Activated CD4-positive, alpha-beta T cell treated with anti-CD3 and anti-CD28 coated beads, Interleukin-2, amount 10 ng/mL, durations not matched to agents 7 days and 5 days (primary cell): ENCODE measurements at places on chromosomes 11 and 22. TPM values are rescaled to one million over a fixed set of nuclear protein-coding genes. Genes with fewer than 3 reads are reported as not detected.

The RASSF10 gene
- not detected for total RNA-seq

The MYO7A gene
- total RNA-seq: 0.07 TPM

DNA sequence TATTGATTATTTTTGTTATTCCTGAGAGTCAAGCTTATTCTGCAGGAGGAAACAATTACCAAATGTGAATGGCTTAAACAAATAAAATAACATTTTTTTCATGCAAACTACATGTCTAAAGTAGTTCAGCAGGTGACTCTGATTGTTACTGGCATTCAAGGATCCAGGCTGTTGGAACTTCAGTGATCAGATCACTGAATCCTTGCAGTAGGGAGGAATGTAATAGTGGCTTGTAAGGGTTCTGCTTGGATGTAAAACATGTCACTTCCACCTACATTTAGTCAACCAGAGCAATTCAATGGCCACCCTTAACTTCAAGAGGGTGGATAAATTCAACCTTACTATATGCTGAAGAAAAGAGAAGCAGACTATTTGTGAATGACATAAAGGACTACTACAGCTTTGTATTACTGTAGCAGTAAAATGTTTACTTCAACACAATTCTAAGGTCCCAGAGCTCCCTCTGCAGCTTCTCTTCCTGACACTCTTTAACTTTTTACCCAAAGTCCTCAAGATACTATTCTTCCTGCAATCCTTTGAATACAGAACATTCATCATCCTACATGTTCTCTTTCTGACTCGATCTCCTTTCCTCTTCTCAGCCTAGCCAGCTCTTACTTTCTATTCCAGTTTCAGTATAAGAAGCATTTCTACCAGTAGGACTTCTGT lies 284.0 kb downstream of the LRRC4C start:
- DNase-seq: no peak
- H3K4me3 ChIP-seq: no peak overlapping the region
- H3K27me3 ChIP-seq: no peaks in the 10 kb centered on the region
- H3K36me3 ChIP-seq: no peaks in the 10 kb centered on the region
- H3K27ac ChIP-seq: no peak overlapping the region
- H3K4me1 ChIP-seq: no peaks in the 10 kb centered on the region

DNA sequence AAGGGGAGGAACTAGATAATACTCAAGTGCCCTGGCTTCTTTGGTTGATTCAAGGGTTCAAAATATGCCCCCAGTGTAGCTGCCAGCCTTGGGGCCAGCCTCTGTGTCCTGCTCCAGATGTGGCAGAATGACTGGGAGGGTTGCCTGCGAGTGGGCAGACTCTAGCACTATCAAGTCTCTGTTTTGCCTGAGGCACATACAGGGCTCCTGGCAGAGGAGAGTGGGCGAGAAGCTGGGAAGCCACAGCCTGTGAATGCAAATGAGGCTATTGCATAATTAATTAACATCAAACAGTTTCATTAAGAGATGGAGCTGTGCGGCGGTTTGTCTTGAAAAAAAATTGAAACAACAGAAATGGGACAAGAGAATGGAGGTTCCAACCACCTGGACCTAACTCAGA lies 50.8 kb downstream of the BUD13 start:
- H3K27ac ChIP-seq: no peak overlapping the region
- DNase-seq: no peak
- no peaks in the 10 kb centered on the region for H3K4me1 ChIP-seq
- no peak overlapping the region for H3K4me3 ChIP-seq

The GCAT gene
- total RNA-seq: 10.4 TPM

- no peaks in the 10 kb centered on the region for H3K27me3 ChIP-seq
- no peaks in the 10 kb centered on the region for H3K36me3 ChIP-seq
- H3K27ac ChIP-seq: no peak overlapping the region
- no peak overlapping the region for H3K4me3 ChIP-seq
- no peaks in the 10 kb centered on the region for H3K4me1 ChIP-seq
Measured at GRCh38 chr11:83655976-83656375, 369.8 kb upstream of the CCDC90B start.

DNA sequence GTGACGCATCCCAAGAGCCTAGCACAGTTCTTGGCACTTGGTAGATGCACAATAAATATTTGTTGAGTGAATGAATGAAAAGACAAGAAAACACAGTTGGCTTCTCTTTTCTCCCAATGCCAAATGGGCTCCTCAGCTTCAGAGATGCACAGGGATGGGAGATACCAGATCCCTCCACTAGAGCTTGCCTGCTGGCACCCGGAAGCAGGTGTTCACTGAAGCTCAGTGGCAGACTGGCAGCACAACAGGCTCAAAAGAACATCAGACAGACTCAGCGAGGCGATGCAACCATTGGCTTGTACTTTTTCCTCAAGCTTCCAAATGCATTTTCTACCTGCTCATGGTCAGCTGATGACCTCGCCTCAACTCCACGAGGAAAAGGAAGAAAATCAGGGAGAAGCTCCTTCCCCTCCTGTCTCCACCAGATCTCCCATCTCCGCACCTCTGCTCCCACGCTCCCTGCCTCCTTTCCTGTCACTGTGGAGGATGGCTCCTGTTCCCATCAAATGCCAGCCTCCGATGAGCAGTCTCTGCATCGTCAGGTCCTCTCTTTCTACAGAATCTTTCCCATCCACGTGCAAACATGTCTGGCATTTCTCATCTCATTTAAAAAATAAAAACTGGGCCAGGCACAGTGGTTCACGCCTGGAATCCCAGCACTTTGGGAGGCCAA lies 5.8 kb downstream of the RAPSN start:
- H3K36me3 ChIP-seq: no peaks in the 10 kb centered on the region
- H3K27me3 ChIP-seq: no peaks in the 10 kb centered on the region
- DNase-seq: no peak
- peaks cover 6% of the 10 kb centered on the region for H3K4me1 ChIP-seq

- no peak for DNase-seq
- no peaks in the 10 kb centered on the region for H3K27me3 ChIP-seq
- no peaks in the 10 kb centered on the region for H3K4me1 ChIP-seq
- no peak overlapping the region for H3K27ac ChIP-seq
- H3K36me3 ChIP-seq: no peaks in the 10 kb centered on the region
Measured at GRCh38 chr11:131595797-131596196, 225.4 kb downstream of the NTM start.

DNA sequence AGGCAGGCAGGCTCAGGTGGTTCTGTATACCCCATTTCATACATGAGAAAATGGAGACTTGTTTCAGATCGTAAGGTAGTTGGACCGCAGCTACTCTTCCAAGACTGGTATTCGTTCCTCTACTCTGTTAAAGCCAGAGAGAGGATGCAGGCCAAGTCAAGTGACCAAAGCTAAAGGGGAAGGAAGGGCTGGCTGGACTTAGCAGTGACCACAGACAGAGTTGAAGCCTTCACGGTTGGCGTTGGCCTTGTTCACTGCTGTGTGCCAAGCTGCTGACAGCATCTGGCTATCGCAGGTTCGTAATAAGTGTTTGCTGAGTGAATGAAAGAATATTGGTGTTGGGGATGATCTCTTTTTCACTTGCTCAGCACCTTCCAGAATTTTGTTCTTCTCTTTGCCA lies 64.2 kb downstream of the PTPRJ start:
- DNase-seq: no peak
- no peak overlapping the region for H3K4me3 ChIP-seq
- H3K4me1 ChIP-seq: peaks cover 79% of the 10 kb centered on the region
- peak overlapping the region; percentile 79 for H3K27ac ChIP-seq
- peaks cover 51% of the 10 kb centered on the region for H3K36me3 ChIP-seq

DNA sequence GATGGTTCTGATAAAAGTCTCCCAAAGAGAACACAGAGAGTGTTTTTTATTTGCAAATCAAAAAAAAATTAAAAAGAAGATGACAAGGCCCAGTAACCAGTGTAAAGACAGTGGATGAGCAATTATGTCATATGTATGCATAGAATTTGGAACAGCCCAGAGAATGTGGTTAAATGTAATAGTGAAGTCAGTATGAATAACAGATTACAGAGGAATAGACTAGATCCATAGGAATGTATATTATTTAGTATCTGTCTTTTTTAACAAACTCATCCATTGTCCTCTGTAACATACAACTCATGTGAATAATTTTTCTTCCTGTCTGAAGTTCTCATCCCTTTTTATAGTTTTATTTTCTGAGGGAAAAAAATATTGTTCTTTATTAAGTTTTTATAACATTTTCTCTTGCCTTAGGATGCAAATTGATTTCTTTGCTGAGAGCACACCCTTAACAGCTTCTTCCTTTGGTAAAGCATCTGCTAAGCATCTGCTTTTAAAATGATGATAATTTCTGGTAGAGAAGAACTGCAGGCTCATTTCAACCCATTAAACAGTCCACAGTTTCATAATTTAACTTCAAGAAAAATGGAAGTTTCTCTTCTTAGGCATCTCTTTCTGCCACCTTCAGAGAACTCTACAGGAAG lies 266.5 kb upstream of the MTNR1B start:
- H3K4me3 ChIP-seq: no peak overlapping the region
- no peaks in the 10 kb centered on the region for H3K36me3 ChIP-seq
- no peak for DNase-seq
- H3K4me1 ChIP-seq: no peaks in the 10 kb centered on the region
- no peaks in the 10 kb centered on the region for H3K27me3 ChIP-seq

The PIH1D2 gene
- total RNA-seq: not detected

DNA sequence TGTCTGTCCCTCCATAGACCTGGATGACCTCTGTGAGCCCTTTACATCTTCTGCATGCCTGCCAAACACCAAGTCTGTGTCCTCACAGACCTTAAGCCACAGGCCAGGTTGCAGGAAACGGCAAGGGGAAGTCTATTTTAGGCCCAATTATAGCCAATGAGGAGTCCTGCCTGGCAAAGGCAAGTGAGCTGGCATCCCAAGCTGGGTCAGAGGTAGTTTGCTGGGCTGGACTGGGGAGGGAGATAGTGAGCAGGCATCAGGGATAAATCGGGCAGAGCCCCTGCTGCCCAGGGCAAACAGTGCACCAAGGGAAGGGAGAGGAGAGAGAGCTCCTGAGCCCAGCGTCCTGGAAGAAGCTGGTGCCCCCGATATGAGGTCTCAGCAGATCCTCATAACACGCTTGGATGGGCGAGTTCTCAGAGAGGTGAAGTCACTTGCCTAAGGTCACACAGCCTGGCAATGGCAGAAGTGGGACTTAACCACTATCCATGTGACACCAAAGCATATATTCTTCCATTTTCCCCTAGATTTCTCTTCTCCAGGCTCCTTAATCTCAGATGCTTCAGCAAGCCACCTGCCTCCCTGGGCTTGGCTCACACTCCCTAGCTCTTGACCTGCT lies 3.7 kb upstream of the RELT start:
- H3K4me1 ChIP-seq: peaks cover 22% of the 10 kb centered on the region
- H3K36me3 ChIP-seq: peaks cover 5% of the 10 kb centered on the region
- H3K4me3 ChIP-seq: no peak overlapping the region

DNA sequence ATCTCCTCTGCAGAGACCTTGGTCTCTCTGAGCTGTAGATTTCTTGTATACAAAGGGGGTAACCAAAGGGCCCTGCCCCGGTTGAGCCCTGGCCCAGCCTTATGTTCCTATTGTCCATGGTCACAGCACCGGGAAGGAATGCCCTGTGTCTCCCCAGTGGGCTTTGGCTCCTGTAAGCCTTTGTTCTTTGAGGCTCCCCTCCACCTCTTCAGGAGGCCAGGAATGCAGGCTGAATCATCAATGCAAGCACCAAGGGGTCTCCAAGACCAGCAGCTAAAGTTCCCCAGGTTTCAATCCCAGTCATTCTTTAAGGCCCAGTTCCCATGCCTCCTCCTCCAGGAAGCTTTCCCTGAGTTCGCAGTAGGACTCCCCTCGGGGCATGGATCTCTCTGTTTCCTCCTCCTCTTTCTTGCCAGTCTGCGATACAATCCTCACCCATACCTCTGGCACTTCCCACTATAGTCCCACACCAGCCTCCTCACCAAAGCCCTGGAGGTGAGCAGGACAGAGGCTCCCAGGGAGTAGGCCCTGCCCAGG lies 29.2 kb upstream of the KLHL35 start:
- DNase-seq: no peak
- no peak overlapping the region for H3K27ac ChIP-seq
- H3K4me1 ChIP-seq: no peaks in the 10 kb centered on the region
- H3K4me3 ChIP-seq: no peak overlapping the region
- no peaks in the 10 kb centered on the region for H3K36me3 ChIP-seq

The OR5T3 gene
- total RNA-seq: not detected

GRCh38 chr11:19793326-19793725 lies 80.7 kb downstream of the NAV2 start:
- H3K4me3 ChIP-seq: no peak overlapping the region
- H3K4me1 ChIP-seq: no peaks in the 10 kb centered on the region

DNA sequence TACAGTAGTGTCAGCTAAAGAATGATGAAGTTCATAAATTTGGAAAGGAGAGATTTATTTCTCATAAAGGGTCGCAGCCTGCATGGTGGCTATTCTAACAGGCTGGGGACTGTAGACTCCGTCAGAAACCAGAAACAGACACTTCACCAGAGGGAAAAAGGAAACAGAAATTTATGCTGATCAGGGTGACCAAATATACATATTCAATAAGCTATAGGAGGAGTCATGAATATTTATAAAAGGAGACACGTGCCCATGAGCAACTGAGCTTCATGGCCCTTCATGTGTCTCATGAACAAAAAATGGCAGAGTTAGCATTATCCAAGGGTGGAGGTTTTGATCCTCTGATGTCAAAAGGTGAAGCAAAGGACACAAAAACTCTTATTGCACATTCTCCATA lies 392.1 kb downstream of the LARGE1 start:
- H3K27me3 ChIP-seq: no peaks in the 10 kb centered on the region
- H3K36me3 ChIP-seq: no peaks in the 10 kb centered on the region
- no peak for DNase-seq
- no peak overlapping the region for H3K4me3 ChIP-seq
- no peaks in the 10 kb centered on the region for H3K4me1 ChIP-seq

- no peak overlapping the region for H3K27ac ChIP-seq
- H3K36me3 ChIP-seq: no peaks in the 10 kb centered on the region
- H3K4me3 ChIP-seq: no peak overlapping the region
- DNase-seq: no peak
- H3K4me1 ChIP-seq: no peaks in the 10 kb centered on the region
Measured at GRCh38 chr22:25816522-25817059, 74.6 kb downstream of the MYO18B start.

- H3K4me1 ChIP-seq: peaks cover 7% of the 10 kb centered on the region
- no peak overlapping the region for H3K27ac ChIP-seq
- no peak overlapping the region for H3K4me3 ChIP-seq
- H3K27me3 ChIP-seq: peaks cover 2% of the 10 kb centered on the region
- no peaks in the 10 kb centered on the region for H3K36me3 ChIP-seq
- DNase-seq: no peak
Measured at GRCh38 chr11:64660706-64661105, 62.3 kb downstream of the NRXN2 start.

The POU2AF2 gene
- not detected for total RNA-seq

DNA sequence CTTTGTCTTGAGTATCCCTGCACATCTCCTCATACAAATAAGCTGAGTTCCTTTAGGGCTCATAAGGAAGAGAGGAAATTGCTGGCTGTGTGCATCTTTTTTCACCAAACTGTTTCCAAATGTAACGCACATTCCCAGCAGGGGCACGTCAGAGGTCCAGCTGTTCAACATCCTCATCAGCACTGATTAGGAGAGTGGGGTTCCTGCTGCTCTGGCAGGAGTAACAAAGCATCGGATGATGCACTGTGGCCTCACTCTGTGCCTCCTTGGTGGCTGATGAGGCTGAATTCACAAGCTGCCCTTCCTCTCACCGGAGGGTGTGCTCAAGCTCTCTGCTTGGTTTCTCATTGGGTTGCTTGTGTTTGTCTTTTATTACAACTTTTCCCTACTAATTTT lies 35.5 kb upstream of the SLC25A1 start:
- DNase-seq: no peak
- no peak overlapping the region for H3K4me3 ChIP-seq
- H3K4me1 ChIP-seq: peaks cover 6% of the 10 kb centered on the region
- H3K36me3 ChIP-seq: no peaks in the 10 kb centered on the region
- peaks cover 11% of the 10 kb centered on the region for H3K27me3 ChIP-seq
